ENCODE measurements at places on chromosomes 1 and 21.

DNA sequence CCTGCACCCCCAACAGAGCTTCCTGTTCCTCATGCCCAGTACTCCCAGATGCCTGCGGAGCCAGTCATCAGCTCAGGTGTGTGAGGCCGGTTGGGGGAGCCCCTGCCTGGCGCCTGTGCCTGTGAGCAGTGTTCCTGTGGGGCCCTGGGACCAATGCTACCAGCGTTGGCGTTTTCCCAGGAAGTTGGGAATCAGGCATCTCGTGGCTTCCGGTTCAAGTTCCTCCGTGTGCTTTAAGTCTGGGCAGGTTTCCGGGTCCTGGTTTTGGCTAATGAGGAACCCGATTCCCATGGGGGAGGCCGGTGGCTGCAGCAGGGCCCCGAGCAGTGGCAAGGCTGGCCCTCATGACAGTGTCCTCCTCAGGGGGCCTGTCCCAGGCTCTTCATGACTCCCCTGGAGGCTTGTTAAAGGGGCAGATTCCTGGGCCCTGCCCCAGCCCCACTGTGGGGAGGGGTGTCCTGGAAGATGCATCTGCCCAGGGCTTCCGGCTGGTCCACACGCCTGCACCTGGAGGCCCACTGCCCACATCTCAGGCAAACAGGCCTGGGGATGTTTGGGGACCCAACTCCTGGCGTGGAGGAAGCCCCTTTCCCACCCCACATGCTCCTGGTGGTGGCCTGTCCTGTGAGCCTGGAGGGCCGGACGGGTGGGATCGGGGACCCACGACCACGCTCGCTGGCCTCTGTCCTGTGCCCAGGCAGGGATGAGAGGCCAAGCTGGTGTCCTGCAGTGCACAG is 26.2 kb downstream of the TP73 start:
- DNase-seq: no peak

DNA sequence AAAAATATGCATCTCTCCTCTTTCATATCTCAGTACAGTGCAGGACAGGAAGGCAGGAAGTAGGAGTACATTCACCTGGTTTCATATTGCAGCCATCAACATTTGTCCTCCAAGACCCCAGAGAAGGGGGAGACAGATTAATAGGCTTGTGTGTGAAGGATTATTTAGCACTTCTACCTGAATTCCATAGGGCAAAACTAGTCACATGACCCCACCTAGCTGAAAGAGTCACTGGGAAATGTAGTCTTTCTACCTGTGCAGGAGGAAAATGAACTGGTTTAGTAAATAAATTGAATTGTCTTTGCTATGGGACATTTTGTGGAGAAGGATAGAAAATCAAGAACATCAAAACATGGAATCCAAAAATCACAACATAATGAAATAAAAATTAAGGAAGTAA is 13.9 kb upstream of the TRIM33 start:
- DNase-seq: no peak

- no peak for DNase-seq
Observed at GRCh38 chr1:91736715-91737615, 149.0 kb downstream of the TGFBR3 start.

DNA sequence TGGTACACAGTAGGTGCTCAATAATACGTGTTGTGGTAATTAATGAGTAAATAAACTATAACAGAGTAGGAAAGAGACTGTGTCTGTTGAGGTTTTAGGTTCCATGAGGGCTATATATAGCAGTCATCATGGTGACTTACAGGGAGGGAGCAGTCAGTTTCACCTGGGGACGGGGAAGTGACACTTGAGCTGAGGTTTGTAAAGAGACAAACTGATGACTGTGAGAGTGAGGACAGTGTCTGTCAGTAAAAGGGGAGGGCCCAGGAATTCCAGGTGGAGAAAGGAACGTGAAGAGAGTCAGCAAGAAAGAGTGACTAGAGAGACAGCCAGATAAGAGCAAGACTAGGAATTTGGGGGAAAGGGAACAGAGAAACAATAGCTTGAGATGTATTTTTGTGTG is 30.2 kb downstream of the ABCA4 start:
- no peak for DNase-seq

DNA sequence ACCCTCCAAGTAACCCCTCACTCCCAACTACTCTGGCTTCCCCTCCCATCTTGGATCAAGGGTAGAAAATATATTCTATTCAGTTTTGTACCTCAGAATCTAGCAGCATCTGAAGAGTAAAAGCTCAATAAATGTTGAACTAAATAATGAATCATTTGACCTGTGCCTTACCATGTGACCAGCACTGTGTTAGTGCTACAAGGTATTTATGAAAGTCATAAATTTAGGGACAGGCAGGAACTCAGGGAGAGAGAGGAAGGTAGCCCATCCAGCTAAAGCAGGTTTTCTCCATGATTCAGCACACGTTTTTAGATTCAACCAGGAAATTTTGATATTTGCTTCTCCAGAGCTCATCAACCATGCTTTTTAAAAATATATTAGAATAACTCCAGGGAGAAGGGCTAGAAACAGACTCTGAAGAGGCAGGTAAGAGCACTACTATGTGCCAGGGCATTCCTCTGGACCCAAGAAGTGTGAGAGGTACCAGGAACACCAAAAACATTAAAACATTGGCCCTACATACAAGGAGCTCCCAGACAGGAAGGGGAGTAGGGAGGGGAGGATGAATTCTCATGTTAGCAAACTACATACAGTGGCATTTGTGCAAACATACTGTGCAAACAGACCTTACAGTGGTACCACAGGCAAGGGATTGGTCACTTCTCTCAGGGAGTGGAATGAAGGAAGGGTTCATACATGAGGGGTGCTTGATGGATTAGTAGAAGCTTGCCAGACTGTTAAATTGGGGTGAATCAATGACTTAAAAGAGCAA is 64.3 kb downstream of the FYB2 start:
- no peak for DNase-seq

DNA sequence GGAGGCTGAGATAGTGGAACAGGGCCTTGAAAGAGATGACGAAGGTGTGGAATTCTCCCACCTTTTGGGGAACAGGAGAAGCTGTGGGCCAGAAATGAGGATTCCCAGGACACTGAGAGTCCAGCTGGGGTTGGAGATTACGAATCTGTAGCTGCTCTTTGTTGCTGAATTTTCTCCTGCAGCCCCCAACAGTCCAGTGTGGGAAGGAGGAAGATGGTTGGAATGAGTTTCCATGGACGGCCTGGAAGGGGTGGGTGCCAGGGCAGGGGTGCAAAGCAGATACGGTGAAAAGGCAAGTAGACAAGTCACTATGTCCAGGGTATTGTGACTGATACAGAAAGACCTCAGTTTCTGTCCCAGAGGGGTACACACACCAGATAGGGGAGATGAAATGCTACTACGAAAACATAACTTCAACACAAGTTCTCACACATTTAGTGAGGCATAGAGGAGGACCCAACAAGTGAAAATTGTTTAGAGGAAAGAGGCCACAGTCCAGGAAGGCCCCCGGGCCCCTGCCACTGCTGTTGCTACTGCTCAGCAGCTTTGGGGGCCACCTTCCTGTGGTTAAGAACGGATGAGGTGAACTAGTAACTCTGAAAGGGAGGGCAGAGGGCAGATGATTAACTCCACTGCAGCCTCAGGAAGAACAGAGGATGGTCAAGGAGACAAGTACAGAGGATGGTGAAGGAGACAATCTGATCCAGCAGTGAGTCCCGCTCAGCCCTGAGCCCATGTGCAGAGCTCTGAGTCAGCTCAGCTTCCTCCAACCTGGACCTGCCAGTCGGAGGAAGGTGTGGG is 7.3 kb downstream of the CD244 start:
- DNase-seq: no peak

GRCh38 chr1:27445177-27445936 is 44.6 kb downstream of the WASF2 start:
- DNase-seq: peak; percentile 38

DNA sequence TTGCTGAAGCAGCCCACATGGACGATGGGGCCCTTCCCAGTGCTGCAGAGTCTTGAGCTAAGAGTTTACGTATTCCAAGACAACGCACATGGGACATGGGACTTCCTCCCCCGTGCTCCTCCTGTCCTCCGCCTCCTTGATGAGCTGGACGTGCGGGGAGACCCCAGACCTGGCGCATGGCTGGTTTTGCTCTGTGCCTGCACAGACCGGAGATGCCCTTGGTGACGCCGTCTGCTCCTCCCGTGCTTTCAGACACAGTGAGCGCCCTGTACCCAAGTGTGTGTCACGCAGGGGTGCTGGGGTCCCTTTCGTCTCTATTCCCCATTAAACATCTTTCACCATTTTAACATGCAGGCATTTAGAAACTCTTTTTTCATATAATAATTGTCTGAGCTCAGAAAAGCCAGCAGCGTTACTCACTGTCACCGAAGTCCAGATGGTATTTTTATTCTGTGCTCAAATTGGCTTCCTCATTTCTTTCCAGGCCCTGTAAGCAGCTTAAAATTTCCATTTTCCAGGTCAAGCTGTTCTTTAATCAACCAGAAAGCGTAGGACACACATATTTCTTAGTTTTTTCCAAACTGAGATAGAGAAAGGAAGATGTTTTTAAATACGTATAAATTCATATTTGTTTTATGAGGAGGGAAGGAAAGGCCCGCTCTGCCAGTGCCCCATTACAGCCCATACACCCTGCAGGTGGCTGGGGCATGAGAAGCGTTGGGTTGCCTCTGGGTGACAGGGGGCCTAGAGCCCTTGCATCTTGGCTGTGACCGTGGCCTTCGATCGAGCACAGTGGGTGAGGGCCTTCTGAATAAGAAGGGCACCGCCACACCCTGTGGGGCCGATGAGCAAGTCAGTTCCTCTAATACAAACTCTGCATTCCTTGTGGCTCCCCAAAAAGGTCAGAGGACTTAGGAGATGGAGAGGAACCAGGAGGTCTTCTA is 17.9 kb upstream of the ZBTB21 start:
- DNase-seq: no peak

DNA sequence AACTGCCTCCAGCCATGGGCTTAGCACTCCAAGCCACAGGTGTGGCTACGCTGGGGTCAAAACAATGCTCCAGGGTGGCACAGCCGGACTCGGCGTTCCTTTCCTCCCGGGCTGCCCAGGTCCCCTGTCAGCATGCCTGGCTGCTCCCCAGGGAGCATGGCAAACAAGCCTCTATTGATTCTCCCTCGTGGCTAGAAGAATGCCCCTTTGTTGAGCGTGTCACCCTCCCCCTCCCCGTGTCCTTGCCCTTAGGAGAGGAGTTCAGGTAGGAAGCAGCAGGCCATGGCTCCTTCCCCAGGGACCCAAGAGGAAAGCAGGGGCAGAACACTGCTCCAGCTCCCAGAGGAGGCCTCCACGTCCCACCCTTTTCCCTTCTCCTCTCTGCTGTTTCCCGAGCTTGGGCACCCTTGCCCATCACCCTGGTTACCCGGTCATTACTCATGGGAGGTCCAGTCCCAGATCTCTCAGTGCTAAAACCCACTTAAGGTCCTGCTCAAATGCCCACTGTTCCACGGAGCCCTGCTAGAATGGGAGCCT is 57.4 kb upstream of the CITED4 start:
- DNase-seq: no peak

GRCh38 chr1:4655674-4656532 is 1.5 kb downstream of the AJAP1 start:
- DNase-seq: no peak

DNA sequence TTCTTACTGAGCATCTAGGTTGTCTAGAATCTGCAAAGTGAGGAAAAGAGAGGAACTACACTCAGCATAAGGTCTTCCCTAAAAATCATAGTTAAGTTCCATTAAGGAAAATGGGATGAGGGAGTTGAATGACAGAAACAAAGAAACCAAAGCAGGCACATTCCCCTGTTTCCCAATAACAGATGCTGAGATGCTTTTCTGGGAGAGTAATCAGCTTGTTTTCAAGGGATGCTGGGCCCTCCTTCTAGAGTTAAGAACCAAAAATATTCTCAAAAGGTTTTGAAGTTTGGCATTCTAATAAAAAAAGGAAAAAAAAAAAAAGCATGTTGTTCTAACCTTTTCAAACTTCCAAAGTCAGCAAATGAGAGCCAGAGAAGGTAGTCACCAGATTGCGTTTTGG is 105.2 kb upstream of the ZNF648 start:
- no peak for DNase-seq

- no peak for DNase-seq
Observed at GRCh38 chr1:202049129-202049528, 38.7 kb downstream of the ELF3 start.

DNA sequence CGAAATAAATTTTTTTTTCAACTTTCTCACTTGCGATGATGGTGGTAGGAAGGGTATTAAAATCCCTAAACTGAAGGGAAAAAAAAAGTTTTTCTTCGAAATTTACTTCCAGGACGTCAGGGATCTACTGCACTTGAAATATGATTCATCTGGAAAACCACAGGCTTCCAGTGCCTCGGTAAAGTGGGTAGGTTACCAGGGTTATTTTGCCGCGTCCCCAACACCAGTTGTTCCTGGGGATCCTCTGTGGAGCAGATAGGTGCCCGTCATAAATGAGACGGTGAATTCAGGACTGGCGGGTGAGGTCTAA is 773 bp downstream of the RABIF start:
- DNase-seq: no peak

GRCh38 chr1:204222764-204223055 is 8.9 kb upstream of the GOLT1A start:
- DNase-seq: no peak

- no peak for DNase-seq
Observed at GRCh38 chr21:42057851-42058437, 13.2 kb upstream of the UMODL1 start.

All from activated CD8-positive, alpha-beta memory T cell treated with anti-CD3 and anti-CD28 coated beads, Interleukin-2, amount 50 U/mL, for 48 hours (primary cell).